ENCODE measurements at places on chromosomes 7 and 10.

GRCh38 chr10:73655990-73656298, at the start of gene SYNPO2L:
SYNPO2L (minus strand) TSS chr10:73656029; CDS start chr10:73655922, 107 bp downstream.
- no peak for DNase-seq

- DNase-seq, result no peak
Measured at GRCh38 chr10:77795426-77796055, 131.0 kb downstream of the DLG5 start.

- no peak for DNase-seq
Measured at GRCh38 chr7:4266270-4267040, 415.6 kb upstream of the FOXK1 start.

DNA sequence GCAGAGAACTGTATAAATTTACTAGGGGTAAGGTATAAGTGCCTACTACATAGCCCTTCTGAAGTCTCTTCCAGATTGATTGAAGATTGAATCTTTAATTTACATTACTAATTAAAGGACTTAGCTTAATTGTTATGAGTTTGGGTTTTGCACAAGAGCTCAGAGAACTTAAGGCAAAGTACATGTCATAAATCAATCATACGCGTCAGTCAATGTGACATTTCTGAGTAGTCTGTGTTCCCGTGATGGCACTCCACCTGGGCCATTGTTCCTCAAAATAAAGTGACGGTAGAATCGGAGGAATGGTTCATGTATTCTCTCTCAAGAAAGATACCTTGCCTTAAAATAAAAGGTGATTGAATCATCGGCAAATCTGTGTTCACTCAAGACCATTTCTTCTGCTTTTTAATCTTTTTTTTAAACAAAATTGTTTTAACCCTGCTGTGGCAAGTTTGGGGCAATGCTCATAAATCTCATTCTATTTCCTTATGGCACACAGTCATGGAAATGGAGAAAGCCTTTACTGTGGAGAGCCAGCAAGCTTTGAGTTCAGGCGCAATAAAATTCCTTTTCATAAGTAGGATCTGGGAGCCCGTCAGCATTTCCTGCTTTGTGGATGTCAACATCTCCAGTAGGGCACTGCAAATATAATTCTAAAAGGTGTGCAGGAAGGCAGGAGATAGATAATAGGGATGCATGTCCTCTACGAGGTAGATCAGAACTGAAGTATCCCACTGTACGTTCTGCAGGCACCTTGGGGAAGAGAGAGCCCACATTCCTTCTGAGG, 427.4 kb downstream of the GATA3 start:
- no peak for DNase-seq

- no peak for DNase-seq
Measured at GRCh38 chr10:120897343-120897742, 46.2 kb downstream of the WDR11 start.

GRCh38 chr7:139870380-139870779, 41.3 kb downstream of the TBXAS1 start:
- no peak for DNase-seq

GRCh38 chr10:107913317-107914294, 749.1 kb upstream of the SORCS1 start:
- DNase-seq, result no peak

DNA sequence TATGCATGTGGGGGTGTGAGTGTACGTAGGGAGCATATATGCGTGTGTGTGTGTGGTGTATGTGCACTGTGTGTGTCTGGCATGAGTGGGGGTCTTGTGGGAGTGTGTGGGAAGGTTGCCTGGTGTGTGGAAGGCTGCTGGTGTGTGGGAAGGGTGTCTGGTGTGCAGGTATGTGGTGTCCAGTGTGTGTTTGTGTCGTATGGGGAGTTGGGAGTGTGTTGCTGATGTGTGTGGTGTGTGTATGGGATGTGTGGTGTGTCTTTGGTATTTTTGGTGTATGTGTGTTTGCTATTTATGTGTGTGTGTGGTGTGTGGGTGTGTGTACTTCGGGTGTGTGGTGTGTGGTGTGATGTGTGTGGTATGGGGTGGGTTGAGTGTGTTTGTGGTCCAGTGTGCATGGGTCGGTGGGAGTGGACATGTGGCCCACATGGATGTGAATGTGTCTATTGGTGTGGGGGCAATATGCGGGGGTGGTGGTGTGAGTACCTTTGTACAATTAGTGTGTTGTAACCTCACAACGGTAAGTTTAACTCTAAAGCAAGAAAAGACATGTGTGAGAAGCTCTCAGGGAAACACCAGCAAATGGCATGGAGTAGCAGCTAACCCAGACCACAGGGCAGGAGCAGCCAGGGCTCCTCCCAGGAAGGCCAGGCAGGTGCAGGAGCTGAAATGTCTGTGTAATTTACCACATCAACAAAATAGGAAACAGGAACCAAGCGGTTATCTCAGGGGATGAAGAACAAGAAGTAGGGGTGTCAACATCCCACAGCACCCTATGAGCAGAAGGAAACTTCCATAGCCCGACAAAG, 11.9 kb downstream of the ANTXRL start:
- no peak for DNase-seq

GRCh38 chr7:13904689-13905088, 84.8 kb downstream of the ETV1 start:
- no peak for DNase-seq

DNA sequence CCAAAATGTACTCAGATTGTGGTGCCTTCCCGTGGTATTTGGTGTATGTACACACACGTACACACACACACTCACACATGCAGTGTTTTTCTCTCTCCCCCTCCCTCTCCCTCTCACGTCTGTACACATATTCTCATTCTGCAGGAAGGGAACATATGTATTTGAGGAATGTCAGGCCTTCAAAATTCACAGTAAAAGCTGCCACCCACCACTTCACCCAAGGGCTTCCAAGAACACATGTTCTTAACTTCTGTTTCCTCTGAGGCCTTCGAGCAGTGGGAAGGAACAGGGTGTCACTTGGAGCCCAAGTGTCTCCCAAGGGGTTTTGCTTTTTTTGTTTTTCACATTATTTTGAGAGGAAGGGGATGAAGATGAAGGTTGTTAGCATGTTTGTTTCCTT, 198.9 kb downstream of the TCF7L2 start:
- DNase-seq, result no peak

- no peak for DNase-seq
Measured at GRCh38 chr10:98260350-98260749, 7.6 kb downstream of the LOXL4 start.

DNA sequence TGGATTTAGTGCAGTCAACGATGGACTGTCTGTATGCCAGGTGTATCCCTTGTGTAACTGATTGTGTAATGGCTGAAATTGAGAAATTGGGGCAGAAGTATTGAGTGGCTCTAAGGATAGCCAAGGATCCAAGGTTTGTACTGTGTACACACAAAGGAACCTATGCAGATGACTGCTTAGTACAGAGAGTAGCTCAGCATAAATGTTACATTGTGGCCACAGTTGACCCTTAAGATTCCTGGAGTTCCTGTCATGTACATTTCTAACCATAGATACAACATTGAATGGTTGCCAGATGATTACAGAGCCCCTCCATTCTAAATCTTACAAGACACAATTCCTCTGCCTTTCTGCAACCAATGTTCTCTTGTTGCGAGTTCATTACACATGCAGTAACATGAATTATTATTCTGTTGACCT, 25.3 kb downstream of the CCDC126 start:
- no peak for DNase-seq

GRCh38 chr7:7640221-7641128, at the start of gene UMAD1:
UMAD1 (plus strand) TSS chr7:7640752; CDS start chr7:7673372, 32,620 bp downstream.
- peak; percentile 98 for DNase-seq

DNA sequence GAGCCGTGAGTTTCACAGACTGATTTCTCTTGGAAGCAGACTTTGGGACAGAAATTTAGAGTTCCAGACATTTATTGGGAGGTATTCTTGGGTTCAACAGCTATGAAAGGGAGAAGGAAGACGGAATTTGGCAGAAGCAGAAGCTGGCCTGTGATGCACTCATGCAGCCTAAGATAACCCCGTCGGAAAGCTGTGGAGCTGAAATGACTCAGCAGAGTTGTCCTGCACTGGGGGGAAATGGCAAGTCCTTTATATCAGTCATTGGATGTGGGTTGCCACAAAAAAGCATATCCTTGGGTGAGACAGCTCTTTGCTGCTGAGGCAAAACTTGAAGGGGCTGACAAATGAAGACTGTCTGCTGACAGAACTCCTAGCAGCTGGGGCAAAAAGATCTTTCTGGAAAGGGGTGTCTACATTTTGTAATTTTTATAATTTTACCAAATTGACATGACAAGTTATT, 11.5 kb upstream of the MICU1 start:
- no peak for DNase-seq

GRCh38 chr7:92754919-92755581, 81.3 kb downstream of the CDK6 start:
- no peak for DNase-seq

- no peak for DNase-seq
Measured at GRCh38 chr10:59279476-59279875, 82.9 kb downstream of the FAM13C start.

GRCh38 chr7:155327590-155328320, 30.1 kb downstream of the INSIG1 start:
- no peak for DNase-seq

DNA sequence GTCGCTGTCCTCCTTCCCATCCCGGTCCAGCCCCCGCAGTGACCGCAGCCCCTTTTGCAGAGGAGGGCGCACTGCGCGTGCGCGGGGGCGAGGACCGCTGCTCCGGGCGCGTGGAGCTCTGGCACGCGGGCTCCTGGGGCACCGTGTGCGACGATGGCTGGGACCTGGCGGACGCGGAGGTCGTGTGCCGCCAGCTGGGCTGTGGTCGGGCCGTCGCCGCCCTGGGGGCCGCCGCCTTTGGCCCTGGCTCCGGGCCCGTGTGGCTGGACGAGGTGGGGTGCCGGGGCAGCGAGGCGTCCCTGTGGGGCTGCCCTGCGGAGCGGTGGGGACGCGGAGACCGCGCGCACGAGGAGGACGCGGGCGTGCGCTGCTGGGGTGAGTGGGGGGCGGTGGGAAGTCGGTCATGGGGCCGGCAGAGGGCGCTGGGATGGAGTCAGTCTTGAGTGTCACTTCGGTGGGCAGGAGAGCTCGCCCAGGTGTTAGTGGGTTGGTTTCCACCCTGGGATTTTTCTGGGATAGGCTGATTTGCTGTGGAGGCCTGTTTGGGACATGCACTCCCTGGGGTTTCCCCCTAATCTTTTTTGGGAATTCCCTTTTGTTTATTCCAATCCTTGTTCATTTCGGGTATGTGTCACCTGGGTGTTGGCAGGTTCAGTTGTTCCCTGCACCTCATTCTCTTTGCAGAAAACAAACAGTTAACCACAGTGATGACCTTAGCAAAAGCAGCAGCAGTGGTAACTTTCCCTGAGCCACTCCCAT, 11.6 kb downstream of the SCART1 start:
- DNase-seq, result no peak

DNA sequence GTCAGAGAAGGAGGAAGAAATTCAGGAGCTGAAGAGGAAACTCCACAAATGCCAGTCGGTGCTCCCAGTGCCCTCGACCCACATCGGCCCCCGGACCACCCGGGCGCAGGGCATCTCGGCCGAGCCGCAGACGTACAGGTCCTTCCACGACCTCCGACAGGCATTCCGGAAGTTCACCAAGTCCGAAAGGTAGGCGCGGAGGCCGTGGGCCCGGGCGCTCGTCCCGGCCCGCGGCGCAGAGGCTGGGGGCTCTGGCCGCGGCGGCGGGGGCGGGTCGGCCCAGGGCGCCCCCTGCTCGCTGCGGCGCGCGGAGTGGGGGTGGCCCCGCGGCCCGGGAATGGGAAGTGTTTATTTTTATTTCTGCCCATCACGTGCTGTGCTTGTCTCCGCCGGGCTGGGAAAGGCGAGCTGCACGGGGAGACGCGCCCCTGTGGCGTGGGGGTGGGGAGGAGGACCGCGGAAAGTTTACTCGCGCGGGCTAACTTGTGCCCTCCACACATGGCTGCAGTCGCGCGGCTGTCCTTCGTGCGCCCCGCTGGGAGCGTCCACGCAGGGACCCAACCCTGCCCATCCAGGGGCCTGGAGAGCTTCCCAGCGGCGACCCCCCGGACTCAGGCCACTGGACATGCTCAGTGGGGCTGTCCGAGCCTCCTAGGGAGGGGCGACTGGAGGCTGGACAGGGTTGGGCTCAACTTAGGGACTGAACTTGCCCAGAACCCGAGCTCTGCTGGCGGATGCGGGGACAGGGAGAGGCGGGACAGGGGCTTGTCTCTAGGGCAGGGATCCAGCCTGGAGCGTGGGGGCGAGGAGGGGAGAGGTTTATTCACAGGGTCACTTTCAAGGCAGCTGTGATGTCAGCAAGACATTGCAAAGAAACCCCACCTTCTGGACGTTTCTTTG, 82.6 kb upstream of the PRKG1 start:
- DNase-seq, result no peak

GRCh38 chr10:101693651-101693977, 1.4 kb downstream of the FBXW4 start:
- DNase-seq, result no peak

DNA sequence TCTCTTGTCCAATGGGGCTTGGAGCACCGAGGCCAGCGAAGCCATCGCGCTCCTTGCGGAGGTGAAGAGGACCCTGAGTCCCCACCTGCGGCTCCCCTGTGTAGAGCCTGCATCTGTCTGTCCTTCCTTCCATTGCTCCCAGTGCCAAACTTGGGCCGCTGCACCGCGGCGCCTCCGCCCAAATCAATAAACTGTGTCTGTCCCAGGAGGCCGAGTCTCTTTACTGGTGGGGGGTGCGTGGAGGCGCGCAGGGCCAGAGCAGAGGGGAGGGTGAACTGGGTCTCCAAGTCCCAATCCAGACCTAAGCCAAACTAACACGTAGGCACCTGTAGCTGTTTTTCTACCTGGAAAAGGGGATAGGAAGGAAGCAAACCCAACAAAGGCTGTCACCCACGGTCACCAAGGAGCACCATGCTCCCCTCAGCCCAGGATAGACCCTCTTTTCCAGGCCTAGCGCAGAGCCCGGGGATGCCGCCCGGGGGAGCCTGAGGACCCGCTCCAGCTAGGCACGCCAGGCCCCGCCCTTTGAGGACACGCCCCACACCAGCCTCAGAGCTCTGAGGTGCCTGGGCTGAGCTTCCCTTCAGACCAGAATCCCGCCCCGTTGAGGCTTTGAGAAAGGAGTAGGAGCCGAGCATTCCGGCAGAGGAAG, 1.2 kb upstream of the CHAT start:
- no peak for DNase-seq

GRCh38 chr7:13262929-13263530, 575.6 kb downstream of the ARL4A start:
- DNase-seq, result no peak

GRCh38 chr7:115056019-115056418, 134.1 kb downstream of the MDFIC start:
- no peak for DNase-seq

DNA sequence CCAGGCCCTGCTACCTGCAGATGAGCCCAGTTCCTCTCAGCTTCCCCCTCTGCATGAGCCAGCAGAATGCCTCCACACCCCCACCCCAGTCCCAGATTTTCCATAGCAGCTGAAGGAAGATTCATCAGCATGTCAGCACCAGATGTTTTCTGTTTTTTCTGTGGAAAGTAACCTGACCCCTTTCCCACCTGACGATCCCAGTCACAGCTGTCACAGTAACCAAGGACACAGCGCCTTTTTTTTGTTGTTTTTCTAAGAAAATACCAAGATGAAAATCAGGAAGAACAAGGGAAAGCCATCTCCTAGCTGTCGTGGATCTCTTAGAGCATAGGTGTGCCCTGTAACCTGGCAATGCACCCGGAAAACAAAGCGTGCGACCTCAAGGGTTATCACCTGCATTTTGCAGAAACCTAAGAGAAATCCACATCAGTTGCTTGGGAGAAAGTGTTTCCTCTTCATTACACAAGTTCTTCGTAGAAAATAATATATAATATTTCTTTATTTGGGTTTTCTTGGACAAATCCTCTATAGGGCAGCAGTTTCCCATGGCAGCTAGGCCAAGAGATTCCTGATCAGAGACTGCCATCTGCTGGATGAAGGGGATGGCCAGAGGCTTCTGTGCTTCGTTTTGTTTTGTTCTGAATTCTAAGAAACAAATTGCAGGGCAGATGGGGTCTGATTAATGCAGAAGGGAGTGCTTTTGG, 401.9 kb downstream of the TNS3 start:
- DNase-seq, result no peak

Measured in stimulated activated CD8-positive, alpha-beta memory T cell treated with anti-CD3 and anti-CD28 coated beads, Interleukin-7, amount 100 ng/mL, for 48 hours (primary cell).